Spinal cord (tissue), 10 donors: ENCODE measurements at places on chromosomes 6 and 20.

- DNase-seq: no peak
Measured at GRCh38 chr6:1380625-1381427, 8.6 kb upstream of the FOXF2 start.

GRCh38 chr6:11246722-11247121 is 14.3 kb upstream of the NEDD9 start:
- DNase-seq: no peak

GRCh38 chr6:5096482-5096881 is 11.3 kb downstream of the PPP1R3G start:
- no peak for DNase-seq

DNA sequence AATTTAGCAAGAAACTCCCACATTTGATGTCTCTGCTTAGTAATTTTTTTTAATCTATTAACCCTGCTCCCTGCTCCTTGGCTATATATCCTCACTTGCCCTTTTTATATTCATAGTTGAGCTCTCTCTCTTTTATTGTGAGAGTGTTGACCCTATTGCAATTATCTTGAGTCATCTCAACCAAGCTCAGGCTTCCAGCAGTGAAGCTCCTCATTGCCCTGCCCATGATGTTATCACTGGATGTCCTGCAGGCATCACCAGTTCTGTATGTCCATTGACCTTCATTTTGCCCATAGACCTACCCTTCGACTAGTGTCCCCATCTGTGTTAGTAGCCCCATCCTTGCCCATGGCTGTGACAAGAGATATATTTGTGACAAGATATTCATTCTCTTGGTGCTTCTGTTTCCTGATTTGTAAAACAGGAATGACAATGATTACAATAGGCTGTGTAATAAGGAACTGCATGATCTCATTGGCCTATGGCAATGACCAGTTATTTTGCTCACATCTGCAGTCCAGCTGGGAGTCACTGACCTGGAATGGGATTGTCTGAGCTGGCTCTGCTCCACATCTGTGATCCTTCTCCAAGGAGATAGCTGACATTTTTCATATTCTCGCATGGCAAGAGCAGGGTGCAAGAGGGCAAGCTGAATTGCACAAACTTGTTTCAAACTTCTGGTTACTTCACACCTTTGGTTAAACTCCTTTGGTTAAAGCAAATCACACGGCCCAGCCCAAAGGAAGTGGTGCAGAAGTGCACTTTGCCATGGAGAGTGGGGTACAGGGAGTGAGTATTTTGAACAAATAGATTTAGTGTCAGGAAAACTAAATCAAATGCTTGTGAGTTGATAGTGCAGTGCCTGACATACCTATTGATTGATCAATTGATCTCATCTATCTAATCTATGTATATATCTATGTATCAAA is 47.7 kb upstream of the CST5 start:
- no peak for DNase-seq
